ENCODE measurements at places on chromosomes 12 and 14.

DNA sequence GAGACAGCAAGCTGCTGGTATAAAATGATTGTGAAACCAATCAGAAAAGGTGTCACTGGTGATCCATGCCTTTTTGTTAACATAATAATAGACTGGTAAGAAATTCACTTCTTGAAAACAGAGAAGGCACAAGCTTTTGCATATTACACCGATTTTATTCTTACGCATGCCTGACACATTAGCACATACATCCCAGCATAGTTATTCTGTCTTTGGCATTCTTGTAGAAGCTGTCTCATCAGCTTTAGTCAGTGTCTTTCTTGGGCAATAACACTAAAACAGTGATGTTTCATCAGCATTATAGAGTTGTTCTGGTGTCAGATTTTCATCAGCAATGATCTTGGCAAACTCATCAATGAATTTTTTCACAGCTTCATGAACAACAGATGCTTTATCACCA lies 283.4 kb upstream of the TMTC1 start:
- H3K4me1 ChIP-seq, result no peaks in the 10 kb centered on the region
- no peak overlapping the region for H3K4me3 ChIP-seq
- H3K36me3 ChIP-seq, result no peaks in the 10 kb centered on the region
- H3K27me3 ChIP-seq, result no peaks in the 10 kb centered on the region

DNA sequence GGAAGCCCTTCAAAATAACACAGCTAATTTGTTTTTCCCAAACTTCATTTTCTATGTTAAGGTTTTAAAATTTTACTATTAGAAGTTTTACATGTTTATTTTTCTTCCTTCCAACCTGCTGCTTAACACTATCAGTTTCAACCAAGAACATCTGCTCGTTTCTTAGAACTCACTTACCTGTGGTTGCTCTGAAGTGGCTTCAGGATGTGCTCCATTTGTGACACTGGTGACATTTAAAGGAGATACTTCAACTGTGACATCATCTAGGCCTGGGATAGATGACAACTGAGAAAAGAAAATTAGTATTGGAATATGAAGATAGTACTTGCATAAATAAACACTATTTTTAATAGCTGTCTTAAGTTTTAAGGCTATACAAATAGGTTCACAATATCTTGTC lies 17.9 kb downstream of the WASHC3 start:
- no peaks in the 10 kb centered on the region for H3K36me3 ChIP-seq
- H3K4me3 ChIP-seq, result no peak overlapping the region
- no peak for DNase-seq

DNA sequence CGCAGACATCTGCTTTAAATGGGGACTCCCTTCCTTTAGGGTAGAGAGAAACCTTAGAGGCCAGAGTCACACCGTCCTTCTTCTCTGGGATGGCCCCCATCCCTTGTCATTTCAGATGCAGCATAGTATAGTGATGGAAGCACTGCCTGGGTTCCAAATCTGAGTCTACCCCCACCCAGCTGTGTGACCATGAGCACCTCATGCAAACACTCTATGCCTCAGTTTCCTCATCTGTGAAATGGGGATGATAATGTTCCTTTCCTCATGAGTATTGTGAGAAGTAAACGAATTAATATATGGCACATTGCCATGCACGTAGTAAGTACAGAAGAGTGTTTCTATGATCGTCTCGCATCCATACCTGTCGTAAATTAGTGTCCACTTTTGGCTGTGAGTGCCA lies 241.9 kb downstream of the SLC41A2 start:
- DNase-seq, result no peak
- H3K27me3 ChIP-seq, result no peaks in the 10 kb centered on the region
- no peak overlapping the region for H3K4me3 ChIP-seq
- H3K27ac ChIP-seq, result no peak overlapping the region
- no peaks in the 10 kb centered on the region for H3K36me3 ChIP-seq
- H3K4me1 ChIP-seq, result peaks cover 27% of the 10 kb centered on the region

- H3K27ac ChIP-seq, result no peak overlapping the region
- no peak for DNase-seq
- no peaks in the 10 kb centered on the region for H3K27me3 ChIP-seq
- no peaks in the 10 kb centered on the region for H3K36me3 ChIP-seq
Observed at GRCh38 chr12:90102957-90103652, 394.5 kb upstream of the ATP2B1 start.

DNA sequence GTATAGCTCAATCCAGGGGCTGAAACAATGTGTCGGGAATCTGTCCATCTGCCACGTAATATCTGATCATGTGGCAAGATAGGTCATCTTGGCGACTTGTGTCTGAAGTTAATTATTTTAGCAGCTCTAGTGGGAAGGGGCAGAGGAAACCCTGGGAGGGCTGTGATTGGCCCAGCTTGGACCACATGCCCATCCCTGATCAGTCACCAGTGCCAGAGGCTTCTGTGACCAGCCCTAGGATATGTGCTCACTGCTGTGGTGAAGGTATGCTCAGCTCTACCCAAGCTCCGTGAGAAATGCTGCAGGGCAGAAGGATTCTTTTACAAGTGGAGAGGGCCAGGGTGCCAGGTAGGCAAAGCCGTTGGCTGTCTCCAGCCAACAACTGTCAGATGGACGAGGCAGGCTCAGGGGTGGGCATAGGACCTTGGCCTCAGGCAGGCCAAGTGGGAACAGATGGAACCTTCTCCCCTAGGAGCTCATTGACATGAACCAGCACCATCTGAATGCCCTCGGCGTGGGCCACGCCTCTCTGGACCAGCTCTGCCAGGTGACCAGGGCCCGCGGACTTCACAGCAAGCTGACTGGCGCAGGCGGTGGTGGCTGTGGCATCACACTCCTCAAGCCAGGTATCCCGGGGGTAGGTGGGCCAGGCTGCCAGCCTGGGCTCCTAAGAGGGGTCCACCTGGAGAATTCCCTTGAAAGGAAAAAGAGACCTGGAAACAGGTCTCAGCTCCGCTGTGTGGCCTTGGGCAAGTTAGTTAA lies 21.1 kb downstream of the MVK start:
- no peak overlapping the region for H3K27ac ChIP-seq
- DNase-seq, result no peak
- peaks cover 9% of the 10 kb centered on the region for H3K4me1 ChIP-seq
- H3K36me3 ChIP-seq, result peaks cover 10% of the 10 kb centered on the region
- H3K27me3 ChIP-seq, result no peaks in the 10 kb centered on the region

GRCh38 chr12:22610131-22610530 lies 14.8 kb upstream of the ETNK1 start:
- H3K27ac ChIP-seq, result no peak overlapping the region
- no peaks in the 10 kb centered on the region for H3K36me3 ChIP-seq
- no peak overlapping the region for H3K4me3 ChIP-seq
- no peak for DNase-seq
- no peaks in the 10 kb centered on the region for H3K4me1 ChIP-seq

- H3K27me3 ChIP-seq, result no peaks in the 10 kb centered on the region
- DNase-seq, result no peak
- H3K4me3 ChIP-seq, result no peak overlapping the region
- no peak overlapping the region for H3K27ac ChIP-seq
Observed at GRCh38 chr14:20512177-20512905, 7.0 kb downstream of the RNASE10 start.

GRCh38 chr12:30719060-30719459 lies 23.4 kb upstream of the IPO8 start:
- no peaks in the 10 kb centered on the region for H3K27me3 ChIP-seq
- no peak overlapping the region for H3K27ac ChIP-seq
- H3K36me3 ChIP-seq, result peaks cover 31% of the 10 kb centered on the region
- no peaks in the 10 kb centered on the region for H3K4me1 ChIP-seq
- DNase-seq, result no peak
- H3K4me3 ChIP-seq, result no peak overlapping the region

- peaks cover 22% of the 10 kb centered on the region for H3K4me1 ChIP-seq
- no peaks in the 10 kb centered on the region for H3K36me3 ChIP-seq
- H3K27ac ChIP-seq, result no peak overlapping the region
- no peak overlapping the region for H3K4me3 ChIP-seq
- no peaks in the 10 kb centered on the region for H3K27me3 ChIP-seq
- no peak for DNase-seq
Observed at GRCh38 chr12:12210983-12211382, 55.9 kb downstream of the LRP6 start.

GRCh38 chr14:53004976-53005375 lies 54.1 kb upstream of the FERMT2 start:
- H3K27ac ChIP-seq, result no peak overlapping the region
- no peak overlapping the region for H3K4me3 ChIP-seq
- no peaks in the 10 kb centered on the region for H3K27me3 ChIP-seq
- DNase-seq, result no peak
- no peaks in the 10 kb centered on the region for H3K36me3 ChIP-seq

- H3K27ac ChIP-seq, result no peak overlapping the region
- no peaks in the 10 kb centered on the region for H3K4me1 ChIP-seq
- no peak for DNase-seq
- no peaks in the 10 kb centered on the region for H3K36me3 ChIP-seq
Observed at GRCh38 chr14:78959674-78960264, 789.6 kb downstream of the NRXN3 start.

DNA sequence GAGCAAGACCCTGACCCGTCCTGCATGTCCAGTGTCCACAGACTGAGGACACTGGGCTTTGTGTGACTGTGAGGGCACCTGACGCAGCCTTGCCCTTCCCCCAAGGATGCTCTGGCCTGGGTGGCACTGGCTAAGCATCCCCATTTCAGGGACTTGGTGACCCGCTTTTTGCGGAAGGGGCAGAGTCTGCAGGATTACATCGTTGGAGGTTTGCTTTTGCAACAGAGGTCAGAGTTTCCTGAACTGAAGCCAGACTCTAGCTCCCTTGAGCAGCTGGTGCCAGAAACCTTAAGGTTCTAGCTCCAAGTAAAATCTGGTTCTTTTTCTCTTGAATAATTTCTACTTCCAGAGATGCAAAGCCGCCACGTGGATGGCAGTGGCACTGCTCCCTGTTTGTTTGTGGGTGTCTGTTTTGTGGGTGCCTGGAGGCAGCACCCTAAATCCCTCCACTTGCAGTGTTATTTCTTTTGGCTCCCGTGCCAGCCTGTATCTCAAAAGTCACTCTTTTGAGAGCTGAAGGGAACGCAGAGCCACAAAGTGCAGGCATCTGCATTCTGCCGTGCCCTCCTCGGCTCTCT lies 184.7 kb downstream of the TSPAN9 start:
- no peak for DNase-seq
- no peak overlapping the region for H3K27ac ChIP-seq
- peaks cover 11% of the 10 kb centered on the region for H3K4me1 ChIP-seq
- no peaks in the 10 kb centered on the region for H3K36me3 ChIP-seq
- H3K4me3 ChIP-seq, result no peak overlapping the region

GRCh38 chr12:69042970-69043369 lies 110.0 kb upstream of the CPM start:
- H3K4me3 ChIP-seq, result no peak overlapping the region
- H3K36me3 ChIP-seq, result no peaks in the 10 kb centered on the region
- no peak overlapping the region for H3K27ac ChIP-seq
- no peak for DNase-seq

- DNase-seq, result no peak
- H3K27me3 ChIP-seq, result no peaks in the 10 kb centered on the region
- H3K36me3 ChIP-seq, result no peaks in the 10 kb centered on the region
- H3K27ac ChIP-seq, result no peak overlapping the region
Observed at GRCh38 chr14:23887536-23887935, 66.0 kb upstream of the DHRS4 start.

DNA sequence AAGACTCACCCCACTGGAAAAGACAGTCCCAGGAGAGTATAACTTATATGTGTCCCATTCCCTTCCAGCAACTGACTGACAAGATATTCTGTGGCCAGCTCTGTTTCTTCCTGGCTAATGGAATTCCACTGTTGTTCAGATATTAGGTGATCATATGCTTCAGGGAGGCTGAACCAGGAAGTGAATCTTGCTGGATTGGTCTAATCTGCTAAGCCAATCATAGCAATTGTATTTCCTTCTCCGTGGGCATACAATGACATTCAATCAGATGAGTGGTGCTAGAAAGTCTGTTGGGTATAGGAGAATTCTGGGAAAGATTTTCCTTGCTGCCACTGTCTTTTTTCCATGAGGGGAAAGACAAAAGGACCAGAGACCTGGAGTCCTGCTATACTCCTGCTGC lies 12.1 kb downstream of the PYGL start:
- H3K27ac ChIP-seq, result no peak overlapping the region
- no peak overlapping the region for H3K4me3 ChIP-seq
- no peaks in the 10 kb centered on the region for H3K27me3 ChIP-seq

DNA sequence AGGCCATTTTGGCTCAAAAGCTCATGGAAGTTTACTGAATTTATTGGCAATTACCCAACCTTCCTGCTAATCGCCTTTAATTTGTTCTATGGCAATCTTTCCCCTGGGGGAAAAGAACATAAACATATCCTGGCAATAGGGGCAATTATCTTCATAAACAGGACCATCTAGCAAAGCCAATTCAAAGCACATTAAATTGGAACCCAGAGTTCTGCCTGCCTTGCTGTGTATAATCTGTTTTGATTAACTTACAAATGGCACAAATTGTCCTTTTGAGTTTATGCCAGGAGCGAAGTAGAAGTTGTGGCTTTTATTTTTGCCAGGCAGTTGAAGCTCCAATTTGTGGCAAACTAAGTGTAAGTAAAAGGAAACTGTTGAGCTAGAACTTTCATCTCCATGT lies 68.6 kb downstream of the C12orf50 start:
- no peaks in the 10 kb centered on the region for H3K36me3 ChIP-seq
- H3K4me1 ChIP-seq, result no peaks in the 10 kb centered on the region
- no peak overlapping the region for H3K4me3 ChIP-seq
- H3K27me3 ChIP-seq, result no peaks in the 10 kb centered on the region
- DNase-seq, result no peak

GRCh38 chr12:2016862-2017545 lies 12.7 kb upstream of the DCP1B start:
- H3K27ac ChIP-seq, result no peak overlapping the region
- no peak overlapping the region for H3K4me3 ChIP-seq
- peaks cover 18% of the 10 kb centered on the region for H3K4me1 ChIP-seq
- DNase-seq, result no peak

DNA sequence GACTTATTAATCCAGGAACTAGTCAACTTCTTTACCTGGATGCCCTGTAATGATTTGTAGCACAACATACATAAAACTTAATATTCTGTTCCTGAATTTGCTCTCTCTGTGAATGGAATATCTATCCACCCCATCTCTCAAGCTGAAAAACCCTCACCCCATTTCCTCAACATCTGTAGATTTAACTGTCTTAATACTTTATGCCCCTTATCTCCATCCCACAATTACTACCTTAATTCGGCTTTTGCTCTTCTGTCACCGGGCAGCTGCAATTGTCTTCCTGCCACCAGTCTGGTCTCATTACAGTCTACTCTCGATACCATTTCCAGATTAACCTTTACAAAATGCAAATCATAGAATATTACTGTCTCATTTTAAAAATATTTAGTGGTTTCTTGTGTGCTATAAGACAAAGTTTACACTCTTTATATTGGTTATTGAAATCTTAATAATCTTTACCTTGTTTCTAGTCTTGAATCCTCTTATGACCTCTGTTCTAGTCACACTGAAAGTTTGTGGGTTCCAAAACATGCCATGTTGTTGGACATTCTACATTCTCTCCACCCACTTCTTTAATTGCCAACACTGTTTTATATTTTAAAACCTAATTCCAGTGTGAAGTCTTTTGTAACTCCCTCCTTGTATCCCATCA lies 347.3 kb downstream of the RAD51B start:
- no peaks in the 10 kb centered on the region for H3K27me3 ChIP-seq
- H3K36me3 ChIP-seq, result no peaks in the 10 kb centered on the region
- peaks cover 46% of the 10 kb centered on the region for H3K4me1 ChIP-seq
- H3K4me3 ChIP-seq, result no peak overlapping the region
- no peak for DNase-seq

- H3K4me1 ChIP-seq, result no peaks in the 10 kb centered on the region
- H3K4me3 ChIP-seq, result no peak overlapping the region
- DNase-seq, result no peak
- no peaks in the 10 kb centered on the region for H3K27me3 ChIP-seq
Observed at GRCh38 chr14:36485773-36486172, 34.3 kb downstream of the NKX2-1 start.

- H3K27ac ChIP-seq, result no peak overlapping the region
- H3K36me3 ChIP-seq, result no peaks in the 10 kb centered on the region
- H3K4me3 ChIP-seq, result no peak overlapping the region
- DNase-seq, result no peak
- no peaks in the 10 kb centered on the region for H3K27me3 ChIP-seq
Observed at GRCh38 chr12:20524113-20524512, 155.8 kb downstream of the PDE3A start.
